WERI-Rb-1 (cell line): ENCODE measurements at places on chromosomes 4 and X.
A peak's percentile ranks its signal among the peaks of the same experiment; 100 is the strongest.

DNA sequence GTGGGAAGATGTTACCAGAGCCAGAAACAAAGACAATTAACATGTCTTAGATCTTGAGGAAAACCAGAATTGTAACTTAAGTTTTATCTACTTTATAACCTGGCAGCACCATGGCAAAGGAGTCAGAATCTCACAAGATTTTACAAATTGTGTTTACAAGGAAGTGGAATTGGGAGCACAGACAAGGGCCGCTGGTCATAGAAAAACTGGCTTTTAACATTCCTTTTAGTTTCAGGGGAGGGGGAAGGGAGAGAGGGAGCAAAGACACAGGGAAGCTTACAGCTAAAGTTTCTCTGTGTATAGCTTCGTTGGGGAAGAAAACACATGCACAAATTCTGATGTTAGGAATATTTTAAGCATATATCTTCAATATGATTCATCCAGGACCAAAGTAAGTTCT lies 10.3 kb upstream of the UGT2B11 start:
- no peak for DNase-seq

GRCh38 chr4:123737156-123737555 lies 340.6 kb downstream of the SPRY1 start:
- no peak for DNase-seq

GRCh38 chrX:118347736-118348135 lies 1.8 kb downstream of the WDR44 start:
- DNase-seq: no peak

- DNase-seq: no peak
Measured at GRCh38 chrX:139204571-139204897, 326.0 kb upstream of the F9 start.

DNA sequence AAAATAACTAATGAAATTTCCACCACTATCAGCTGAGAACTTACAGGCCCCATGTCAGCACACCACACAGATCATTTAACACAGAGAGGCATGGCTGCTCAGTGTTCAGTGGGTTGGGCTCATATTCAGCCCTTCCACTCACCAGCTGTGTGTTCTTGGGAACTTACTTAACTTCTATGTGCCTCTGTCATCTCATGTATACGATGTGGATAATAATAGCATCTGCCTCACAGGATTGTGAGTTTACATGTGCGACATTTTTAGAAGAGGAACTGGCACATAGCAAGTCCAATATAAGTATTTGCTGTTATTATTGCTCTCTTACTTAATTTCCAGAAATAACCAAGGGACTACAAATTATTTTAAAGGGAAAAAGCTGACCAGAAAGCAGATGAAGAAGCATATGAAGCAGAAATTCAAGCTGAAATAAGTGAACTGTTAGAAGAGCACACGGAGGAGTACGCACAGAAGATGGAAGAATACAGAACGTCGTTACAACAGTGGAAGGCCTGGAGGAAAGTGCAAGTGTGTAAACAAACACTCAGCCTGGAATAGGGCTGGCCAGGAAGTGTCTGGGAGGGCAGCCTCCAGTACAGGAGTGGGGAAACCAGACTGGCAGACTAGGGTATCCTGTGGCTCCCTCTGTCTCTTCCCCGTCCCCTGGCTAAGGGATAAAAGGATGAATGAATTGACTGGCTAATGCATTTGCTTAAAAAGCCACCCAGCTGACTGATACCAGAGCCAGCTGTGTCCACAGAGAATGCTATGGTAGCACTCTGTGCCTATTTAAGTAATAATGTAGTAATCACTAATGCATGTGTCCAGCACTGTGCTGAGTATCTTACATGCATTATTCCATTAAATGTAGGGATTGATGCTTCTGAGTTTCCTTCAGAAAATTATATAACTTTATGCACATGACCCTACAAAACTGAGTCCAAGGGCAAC lies 67.1 kb downstream of the CC2D2A start:
- DNase-seq: no peak

- DNase-seq: no peak
Measured at GRCh38 chr4:148448141-148448540, 5.9 kb upstream of the NR3C2 start.

- no peak for DNase-seq
Measured at GRCh38 chrX:666762-667720, 36.5 kb downstream of the SHOX start.

DNA sequence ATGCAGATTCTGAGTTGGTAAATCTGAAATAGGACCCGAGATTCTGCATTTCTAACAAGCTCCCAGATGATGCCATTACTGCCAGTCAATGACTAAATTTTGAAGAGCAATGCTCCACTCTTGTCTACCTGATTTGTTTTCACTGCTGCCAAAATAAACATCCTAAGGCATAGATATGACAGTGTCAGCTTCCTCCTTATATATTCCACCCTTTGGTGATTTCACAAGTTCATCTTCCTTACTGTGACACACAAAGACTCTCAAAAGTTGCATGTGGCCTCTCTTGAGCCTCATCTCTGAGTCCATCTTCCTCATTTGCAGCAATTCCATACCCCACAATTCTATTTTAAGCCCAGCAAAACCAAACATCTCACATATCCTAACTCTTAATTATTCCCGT lies 110.9 kb downstream of the FBXW7 start:
- no peak for DNase-seq

DNA sequence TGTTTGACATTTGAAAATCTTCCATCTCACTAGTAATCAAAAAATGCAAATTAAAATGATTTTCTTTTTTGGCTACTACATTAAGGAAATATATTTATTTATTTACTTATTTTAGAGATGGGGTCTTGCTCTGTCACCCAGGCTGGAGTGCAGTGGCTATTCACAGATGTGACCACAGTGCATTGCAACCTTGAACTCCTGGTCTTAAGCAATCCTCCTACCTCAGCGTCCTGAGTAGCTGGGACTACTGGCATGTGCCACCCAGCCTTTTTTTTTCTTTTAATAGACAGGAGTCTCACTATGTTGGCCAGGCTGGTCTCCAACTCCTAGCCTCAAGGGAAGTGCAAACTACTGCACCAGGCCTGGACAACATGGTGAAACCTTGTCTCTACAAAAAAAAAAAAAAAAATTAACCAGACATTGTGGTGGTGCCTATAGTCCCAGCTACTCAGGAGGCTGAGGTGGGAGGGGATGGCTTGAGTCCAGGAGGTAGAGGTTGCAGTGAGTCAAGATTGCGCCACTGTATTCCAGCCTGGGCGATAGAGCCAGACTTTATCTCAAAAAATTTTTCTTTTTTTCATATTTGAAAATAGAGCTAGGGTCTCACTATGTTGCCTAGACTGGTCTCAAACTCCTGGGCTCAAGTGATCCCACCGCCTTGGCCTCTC lies 4.4 kb upstream of the SMIM14 start:
- DNase-seq: no peak

GRCh38 chrX:12910423-12911121 lies 4.2 kb downstream of the TLR8 start:
- DNase-seq: no peak

- no peak for DNase-seq
Measured at GRCh38 chrX:10166248-10166716, 9.5 kb downstream of the CLCN4 start.

DNA sequence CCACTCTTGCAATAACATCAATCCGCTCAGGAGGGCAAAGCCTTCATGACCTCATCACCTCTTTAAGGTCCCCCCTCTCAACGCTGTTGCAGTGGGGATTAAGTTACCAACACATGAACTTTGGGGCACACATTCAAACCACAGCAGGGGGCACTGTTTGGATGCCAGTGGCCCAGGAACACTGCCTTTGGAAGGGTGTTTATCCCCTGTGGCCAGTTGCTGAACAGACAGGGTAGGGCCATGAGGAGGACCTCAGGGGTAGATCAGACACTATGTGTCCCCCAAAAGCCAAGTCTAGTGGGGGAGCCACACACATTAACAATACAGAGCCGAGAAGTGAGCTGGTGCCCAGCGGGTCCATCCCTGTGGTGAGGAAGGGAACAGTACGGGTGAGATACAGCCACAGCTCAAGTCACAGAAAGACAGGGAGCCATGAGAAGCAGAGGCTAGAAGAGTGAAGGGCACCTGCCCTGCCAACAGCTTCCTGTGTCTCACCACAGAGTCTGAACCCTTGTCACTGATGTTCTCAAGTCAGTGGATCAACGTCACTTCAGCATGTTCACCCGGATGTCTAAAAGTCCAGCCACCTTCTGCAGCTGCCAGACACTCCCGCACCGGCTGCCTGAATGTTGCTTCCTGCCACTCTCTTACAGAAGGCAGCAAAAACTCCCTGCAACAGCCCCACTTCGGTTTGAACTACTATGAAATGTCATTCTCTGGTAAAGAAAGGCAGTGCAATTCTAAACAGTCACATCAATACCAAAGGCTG lies 19.9 kb upstream of the MXD4 start:
- peak; percentile 38 for DNase-seq

GRCh38 chrX:65601530-65602220 lies 65.8 kb upstream of the MSN start:
- no peak for DNase-seq

DNA sequence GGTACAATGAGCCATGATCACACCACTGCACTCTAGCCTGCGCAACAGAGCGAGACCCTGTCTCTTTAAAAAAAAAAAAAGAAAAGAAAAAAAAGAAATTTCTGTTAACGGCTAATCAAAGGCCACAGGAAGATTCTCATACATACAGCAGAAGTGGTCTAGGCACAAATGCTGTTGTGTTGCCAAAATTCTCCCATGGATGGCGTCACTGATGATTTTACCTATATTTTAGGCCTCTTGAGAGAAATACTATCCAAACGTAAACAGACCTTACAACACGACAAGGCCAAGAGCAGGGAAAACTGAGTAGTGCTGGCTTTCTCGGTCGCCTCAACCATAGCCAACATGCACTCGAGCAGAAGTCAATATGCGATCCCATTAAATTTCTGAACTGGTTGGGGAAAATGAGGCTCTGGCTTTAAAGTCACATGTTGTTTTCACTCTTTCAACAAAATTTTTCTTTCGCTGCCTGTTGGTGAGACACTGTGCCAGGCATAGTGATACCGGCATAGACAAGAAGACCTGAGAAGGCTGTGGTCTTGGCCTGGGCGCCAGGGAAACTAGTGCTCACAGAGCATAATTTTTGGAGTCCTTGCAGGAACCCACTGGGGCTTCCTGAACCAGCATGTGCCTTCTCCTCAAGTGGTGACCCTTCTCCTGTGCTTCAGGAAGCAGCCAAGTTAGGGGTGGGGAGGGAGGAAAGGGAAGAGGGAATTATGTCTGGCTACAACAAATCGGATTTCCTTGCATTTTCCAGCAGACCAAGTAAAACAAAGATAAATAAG lies 20.6 kb downstream of the SH3KBP1 start:
- DNase-seq: no peak
